ENCODE measurements at places on chromosomes 1 and 21. TPM values are rescaled to one million over a fixed set of nuclear protein-coding genes. Genes with fewer than 3 reads are reported as not detected.

Gene NPR1
- not detected for polyA plus RNA-seq

Gene SMYD2
- 37.0 TPM for polyA plus RNA-seq

Gene WNT3A
- polyA plus RNA-seq = not detected

Gene GUK1
- polyA plus RNA-seq = 803 TPM

Gene ST6GALNAC5
- not detected for polyA plus RNA-seq

Gene KCNE2
- not detected for polyA plus RNA-seq

Gene AMY1C
- polyA plus RNA-seq = not detected

Gene RNU1-3
- polyA plus RNA-seq = not detected

DNA sequence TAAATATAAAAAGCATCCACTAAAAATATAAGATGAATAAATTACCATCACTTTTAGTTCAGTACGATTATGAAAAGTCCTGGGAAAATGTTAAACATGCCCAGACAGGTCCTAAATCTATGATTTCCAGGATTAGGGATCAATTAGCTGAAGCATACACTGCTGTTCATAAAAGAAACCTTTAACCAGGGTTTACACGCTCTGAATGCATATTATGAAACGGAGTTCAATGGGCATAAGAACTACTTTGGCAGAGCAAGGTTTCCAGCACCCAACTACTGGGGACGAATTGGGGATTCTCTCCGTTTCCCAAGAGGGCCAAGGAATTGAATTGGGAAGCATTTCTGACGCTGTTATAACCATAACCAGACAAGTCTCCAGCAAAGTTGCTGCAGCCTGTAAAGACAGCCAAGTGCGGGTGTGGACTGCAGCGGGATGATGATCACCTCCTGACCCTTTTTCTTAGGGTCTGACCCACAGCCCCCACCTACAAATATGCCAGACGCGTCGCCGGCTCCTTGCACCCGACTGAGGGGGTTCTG is 1.6 kb downstream of the SLC30A1 start:
- no peak for DNase-seq
- peaks cover 19% of the 10 kb centered on the region for H3K36me3 ChIP-seq
- peaks cover 9% of the 10 kb centered on the region for H3K27me3 ChIP-seq

DNA sequence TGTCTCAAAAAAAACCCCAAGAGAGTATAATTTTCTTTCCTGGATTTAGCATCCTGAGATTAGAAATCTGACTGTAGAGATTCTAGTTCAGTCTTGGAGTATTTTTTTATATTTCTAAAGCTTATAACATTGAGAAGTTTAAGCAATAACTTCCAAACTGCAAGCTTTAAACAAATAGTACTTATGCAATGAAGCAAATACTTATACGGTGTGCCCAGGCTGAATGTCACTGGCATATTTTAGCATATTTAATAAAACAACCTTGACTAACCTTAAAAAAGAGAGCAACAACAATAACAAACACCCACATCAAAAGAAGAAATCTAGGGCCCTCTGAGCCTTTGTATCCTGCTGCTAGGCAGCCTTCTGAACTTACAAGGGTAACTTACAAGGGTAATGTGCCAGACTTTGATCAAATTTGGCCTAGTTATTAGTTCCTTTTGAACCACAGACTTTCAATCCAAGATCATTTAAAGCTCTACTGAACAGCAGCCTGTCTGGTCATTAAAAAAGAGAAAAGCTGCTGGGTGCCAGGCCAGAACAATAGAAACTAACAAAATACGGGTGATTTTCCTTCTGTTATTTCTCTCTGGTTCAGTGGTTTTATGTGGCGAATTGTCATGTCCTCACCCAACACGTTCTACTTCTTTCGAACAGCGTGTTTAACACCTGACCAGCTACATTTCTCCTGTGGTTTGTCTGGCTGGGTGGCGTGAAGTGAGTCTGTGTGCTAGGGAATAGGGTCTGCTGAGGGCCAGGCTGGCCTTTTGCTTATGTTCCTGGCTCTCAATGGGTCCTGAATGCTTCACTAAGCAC is 16.2 kb downstream of the MTOR start:
- H3K27ac ChIP-seq = peak overlapping the region; percentile 95
- DNase-seq = peak; percentile 58
- peak overlapping the region; percentile 60 for H3K4me3 ChIP-seq

- H3K4me1 ChIP-seq = peaks cover 31% of the 10 kb centered on the region
- DNase-seq = peak; percentile 45
- peak overlapping the region; percentile 15 for H3K4me3 ChIP-seq
- no peaks in the 10 kb centered on the region for H3K36me3 ChIP-seq
- H3K27ac ChIP-seq = peak overlapping the region; percentile 81
Measured at GRCh38 chr1:27521336-27521831, 31.4 kb upstream of the WASF2 start.

GRCh38 chr1:116386042-116386441 is 13.0 kb downstream of the ATP1A1 start:
- peaks cover 26% of the 10 kb centered on the region for H3K36me3 ChIP-seq
- H3K4me3 ChIP-seq = no peak overlapping the region
- peaks cover 10% of the 10 kb centered on the region for H3K4me1 ChIP-seq
- no peaks in the 10 kb centered on the region for H3K27me3 ChIP-seq
- DNase-seq = no peak

GRCh38 chr1:39694026-39694425 is 2.8 kb upstream of the HPCAL4 start:
- peaks cover 13% of the 10 kb centered on the region for H3K4me1 ChIP-seq
- no peak overlapping the region for H3K4me3 ChIP-seq
- no peak overlapping the region for H3K27ac ChIP-seq

GRCh38 chr1:198254521-198254920 is 97.7 kb downstream of the NEK7 start:
- no peaks in the 10 kb centered on the region for H3K36me3 ChIP-seq
- DNase-seq = no peak
- H3K27me3 ChIP-seq = no peaks in the 10 kb centered on the region
- peaks cover 31% of the 10 kb centered on the region for H3K4me1 ChIP-seq
- H3K4me3 ChIP-seq = no peak overlapping the region

GRCh38 chr1:59331686-59332620 is 35.1 kb downstream of the FGGY start:
- no peak for DNase-seq
- no peak overlapping the region for H3K4me3 ChIP-seq
- no peaks in the 10 kb centered on the region for H3K36me3 ChIP-seq
- H3K27me3 ChIP-seq = peaks cover 3% of the 10 kb centered on the region
- peaks cover 21% of the 10 kb centered on the region for H3K4me1 ChIP-seq
- no peak overlapping the region for H3K27ac ChIP-seq

DNA sequence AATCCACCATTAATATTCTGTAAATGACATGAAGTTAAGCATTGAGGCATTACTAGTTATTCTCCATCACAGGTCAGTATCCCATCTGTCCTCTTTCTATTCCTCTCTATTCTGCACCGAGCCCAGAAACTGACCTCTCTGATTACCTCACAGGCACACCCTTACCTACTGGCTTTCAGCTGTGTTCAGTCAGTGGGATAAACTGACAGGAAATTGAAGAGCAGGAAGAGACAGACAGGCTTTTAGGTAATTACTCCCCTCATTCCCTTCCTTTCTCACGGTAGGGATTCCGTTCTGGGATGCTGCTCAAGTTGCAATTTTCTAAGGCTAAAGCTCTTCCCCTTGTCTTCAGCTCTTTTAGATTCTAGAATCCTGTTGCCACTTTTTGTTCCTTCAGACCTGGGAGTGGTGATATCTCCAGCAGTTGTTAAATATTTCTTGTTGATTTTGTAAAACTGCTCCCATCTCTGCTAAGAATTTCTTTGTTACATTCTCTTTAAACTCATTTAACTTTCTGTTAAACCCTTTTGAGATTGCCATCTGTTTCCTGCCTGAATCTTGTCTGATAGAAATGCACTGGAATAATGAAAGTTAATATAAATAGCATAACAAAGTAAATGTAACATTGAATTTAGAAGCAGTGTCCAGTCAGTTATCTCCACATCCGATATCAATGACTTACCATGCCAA is 1063.4 kb downstream of the PLA2G4A start:
- H3K4me3 ChIP-seq = no peak overlapping the region
- H3K4me1 ChIP-seq = no peaks in the 10 kb centered on the region
- no peak for DNase-seq
- H3K27me3 ChIP-seq = no peaks in the 10 kb centered on the region
- peaks cover 3% of the 10 kb centered on the region for H3K36me3 ChIP-seq

GRCh38 chr21:31647650-31648049 is 11.8 kb upstream of the SOD1 start:
- H3K4me1 ChIP-seq = no peaks in the 10 kb centered on the region
- no peak overlapping the region for H3K4me3 ChIP-seq
- no peak for DNase-seq
- peaks cover 4% of the 10 kb centered on the region for H3K27me3 ChIP-seq
- H3K36me3 ChIP-seq = no peaks in the 10 kb centered on the region

DNA sequence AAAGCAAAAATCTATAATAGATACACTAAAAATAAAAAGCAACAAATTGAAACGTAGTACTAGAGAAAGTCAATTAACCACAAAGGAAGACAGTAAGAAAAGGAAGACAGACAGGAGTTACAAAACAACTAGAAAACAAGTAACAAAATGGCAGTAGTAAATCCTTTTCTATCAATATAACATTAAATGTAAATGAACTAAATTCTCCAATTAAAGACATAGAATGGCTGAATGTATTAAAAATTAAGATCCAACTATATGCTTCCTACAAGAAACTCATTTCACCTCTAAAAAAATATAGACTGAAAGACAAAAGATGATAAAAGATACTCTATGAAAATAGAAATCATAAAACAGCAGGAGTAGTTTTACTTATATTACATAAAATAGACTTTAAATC is 79.1 kb downstream of the CTH start:
- no peaks in the 10 kb centered on the region for H3K27me3 ChIP-seq
- no peaks in the 10 kb centered on the region for H3K36me3 ChIP-seq
- H3K27ac ChIP-seq = no peak overlapping the region
- no peak overlapping the region for H3K4me3 ChIP-seq

GRCh38 chr1:195241066-195241465 is 1367.2 kb downstream of the KCNT2 start:
- H3K4me3 ChIP-seq = no peak overlapping the region
- no peak for DNase-seq
- H3K36me3 ChIP-seq = no peaks in the 10 kb centered on the region
- no peak overlapping the region for H3K27ac ChIP-seq
- no peaks in the 10 kb centered on the region for H3K4me1 ChIP-seq
- no peaks in the 10 kb centered on the region for H3K27me3 ChIP-seq

DNA sequence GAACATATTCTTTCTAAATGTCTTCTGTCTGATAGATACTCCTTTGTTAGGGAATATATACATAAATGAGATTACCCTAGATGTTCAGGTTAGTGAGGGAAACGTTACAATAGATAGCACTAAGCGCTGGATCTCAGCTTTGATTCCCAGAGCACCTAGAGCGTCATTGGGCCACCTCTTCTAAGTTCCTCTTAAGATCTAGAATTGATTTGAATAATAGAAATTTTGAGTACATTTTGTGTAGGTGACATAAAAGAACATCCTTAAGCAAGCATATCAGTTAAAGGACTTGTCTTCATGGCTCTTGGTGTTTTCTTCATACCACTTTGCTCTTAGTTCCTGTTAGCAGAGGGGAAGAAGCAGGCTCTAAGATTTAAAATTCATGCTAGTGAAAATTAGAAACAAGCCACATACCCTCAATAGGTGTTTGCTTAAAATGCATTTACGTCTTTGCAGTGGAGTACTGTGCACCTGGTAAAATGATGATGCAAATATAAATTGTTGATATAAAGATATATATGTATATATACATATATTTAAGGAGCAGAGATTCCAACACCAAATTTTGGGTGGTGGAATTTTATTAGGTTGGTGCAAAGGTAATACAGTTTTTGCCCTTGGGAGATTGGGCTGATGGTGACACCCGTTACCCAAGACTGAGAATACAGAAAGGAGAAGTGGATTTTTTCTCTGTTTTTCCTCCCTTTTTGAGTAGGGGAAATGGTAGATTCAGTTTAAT is 47.1 kb downstream of the DYRK1A start:
- peaks cover 94% of the 10 kb centered on the region for H3K4me1 ChIP-seq
- DNase-seq = no peak
- H3K36me3 ChIP-seq = no peaks in the 10 kb centered on the region
- no peak overlapping the region for H3K4me3 ChIP-seq
- H3K27ac ChIP-seq = peak overlapping the region; percentile 79

DNA sequence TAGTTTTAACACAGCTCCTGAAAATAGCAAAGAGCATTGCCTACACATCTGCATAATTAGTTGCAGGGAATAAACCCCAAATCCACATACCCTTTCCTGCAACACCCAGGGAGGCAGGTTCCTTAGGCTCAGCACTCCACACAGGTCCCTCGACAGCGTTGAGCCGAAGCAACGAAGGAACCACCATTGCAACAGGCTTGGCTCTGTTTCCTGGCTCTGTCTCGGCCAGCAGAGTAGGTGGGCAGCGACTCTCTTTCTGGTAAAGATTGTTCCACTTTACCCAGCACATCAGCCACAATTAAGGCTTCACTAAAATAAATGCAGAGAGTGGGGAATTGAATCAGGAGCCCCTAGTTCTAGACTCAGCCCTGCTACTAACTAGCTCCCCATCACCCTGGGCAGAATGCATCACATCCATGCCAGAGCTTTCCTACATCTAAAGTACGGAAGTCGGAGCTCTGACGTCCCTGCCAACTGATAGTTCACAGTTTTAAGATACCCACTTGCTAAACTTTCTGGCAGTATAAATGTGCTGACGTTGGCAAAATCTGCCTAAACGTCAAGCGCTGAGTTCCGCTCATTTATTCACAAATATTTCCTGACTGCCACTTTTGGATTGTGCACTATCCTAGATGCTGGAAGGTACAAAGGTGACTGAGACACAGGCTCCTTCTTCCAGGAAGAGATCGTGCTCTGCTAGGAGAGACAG is 79.0 kb upstream of the COA6 start:
- H3K4me1 ChIP-seq = no peaks in the 10 kb centered on the region
- no peak for DNase-seq
- no peaks in the 10 kb centered on the region for H3K36me3 ChIP-seq
- H3K27ac ChIP-seq = no peak overlapping the region
- no peak overlapping the region for H3K4me3 ChIP-seq

DNA sequence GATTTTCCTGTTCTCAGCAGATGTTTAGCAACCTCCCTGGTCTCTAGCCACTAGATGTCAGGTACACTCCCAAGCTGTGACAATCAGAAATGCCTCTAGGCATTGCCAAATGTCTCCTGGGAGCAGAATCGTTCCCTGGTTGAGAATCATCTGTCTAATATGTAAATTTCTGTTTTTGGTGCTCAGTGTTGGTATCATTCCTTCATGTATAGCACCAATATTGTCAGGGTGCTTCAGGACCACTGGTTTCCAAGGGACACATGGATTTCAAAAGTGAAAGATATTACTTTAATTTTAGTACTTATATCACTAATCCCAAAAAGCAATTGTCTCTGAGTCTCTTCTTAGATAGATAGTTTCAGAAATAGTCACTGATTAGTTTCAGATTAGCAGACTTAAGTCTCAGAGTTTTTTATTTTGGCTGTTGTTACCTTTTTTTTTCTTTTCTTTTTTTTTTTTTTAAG is 160.1 kb downstream of the PTPRC start:
- no peak overlapping the region for H3K4me3 ChIP-seq
- no peaks in the 10 kb centered on the region for H3K27me3 ChIP-seq
- H3K27ac ChIP-seq = no peak overlapping the region
- no peak for DNase-seq
- no peaks in the 10 kb centered on the region for H3K4me1 ChIP-seq
- peaks cover 8% of the 10 kb centered on the region for H3K36me3 ChIP-seq

DNA sequence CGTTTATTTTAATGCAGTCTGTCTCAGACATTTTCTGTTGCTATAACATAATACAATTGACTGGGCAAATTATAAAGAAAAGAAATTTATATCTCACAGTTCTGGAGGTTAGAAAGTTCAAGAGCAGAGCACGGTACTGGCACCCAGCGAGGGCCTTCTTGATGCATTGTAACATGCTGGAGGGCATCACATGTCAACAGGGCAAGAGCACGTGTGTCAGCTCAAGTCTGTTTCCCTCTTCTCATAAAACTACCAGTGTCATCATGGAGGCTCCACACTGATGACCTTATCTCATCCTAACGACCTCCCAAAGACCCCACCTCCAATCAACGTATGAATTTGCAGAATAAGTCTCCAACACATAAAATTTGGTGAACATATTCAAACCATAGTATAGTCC is 90.6 kb upstream of the GRIK1 start:
- H3K27ac ChIP-seq = no peak overlapping the region
- no peak for DNase-seq
- no peaks in the 10 kb centered on the region for H3K27me3 ChIP-seq
- no peaks in the 10 kb centered on the region for H3K4me1 ChIP-seq
